Progenitor cell of endocrine pancreas (in vitro differentiated cells): ENCODE measurements at places on chromosomes 2 and 18. TPM values are rescaled to one million over a fixed set of nuclear protein-coding genes. Genes with fewer than 3 reads are reported as not detected.

DPP4 gene
- total RNA-seq = 3.2 and 3.3 TPM in 2 replicates

RTP5 gene
- not detected in 2 replicates for total RNA-seq

GFPT1 gene
- total RNA-seq = 50.9 and 51.9 TPM in 2 replicates

- no peak for DNase-seq
These were observed 61.8 kb downstream of the RNF144A start for GRCh38 chr2:6978991-6979390.

DNA sequence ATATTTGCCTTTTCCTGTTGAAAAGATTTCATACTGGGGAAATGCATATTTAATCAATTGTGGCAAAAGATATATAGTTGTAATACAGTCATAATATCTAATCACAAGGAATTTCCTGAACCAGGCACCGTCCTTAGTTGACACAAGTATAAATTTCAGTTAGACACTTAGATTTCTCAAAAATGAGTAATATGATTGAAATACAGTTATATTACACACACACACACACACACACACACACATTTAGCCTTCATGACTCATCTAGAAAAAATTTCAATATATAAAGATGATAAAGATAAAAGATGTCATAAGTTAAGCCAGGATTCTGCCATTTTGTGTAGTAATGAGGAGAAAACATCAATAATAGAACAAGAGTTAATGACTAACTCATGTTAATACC is 258.4 kb upstream of the ZNF804A start:
- no peak for DNase-seq

DNA sequence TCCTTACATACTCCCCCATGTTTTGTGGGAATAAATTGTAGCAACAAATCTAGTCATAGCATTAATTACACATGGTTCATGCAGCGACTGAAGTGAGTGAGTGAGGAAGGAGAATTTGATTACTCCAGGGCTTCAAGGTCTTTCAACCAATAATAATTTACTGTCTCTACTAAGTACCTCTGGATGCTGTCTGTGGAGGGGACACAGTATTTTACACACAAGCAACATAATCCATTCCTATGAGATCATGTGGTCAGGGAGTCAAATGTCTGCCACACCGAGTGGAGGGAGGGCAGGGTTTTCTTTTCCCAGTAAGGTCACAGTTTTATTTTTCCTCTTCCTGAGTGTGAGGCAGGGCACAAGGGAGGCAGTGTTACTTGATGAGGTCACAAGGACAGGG is 334.7 kb upstream of the CELF4 start:
- no peak for DNase-seq

- DNase-seq = no peak
These were observed 85.4 kb downstream of the RTN4 start for GRCh38 chr2:54964816-54965215.

- no peak for DNase-seq
These were observed 69.1 kb downstream of the FEZ2 start for GRCh38 chr2:36528766-36529392.

DNA sequence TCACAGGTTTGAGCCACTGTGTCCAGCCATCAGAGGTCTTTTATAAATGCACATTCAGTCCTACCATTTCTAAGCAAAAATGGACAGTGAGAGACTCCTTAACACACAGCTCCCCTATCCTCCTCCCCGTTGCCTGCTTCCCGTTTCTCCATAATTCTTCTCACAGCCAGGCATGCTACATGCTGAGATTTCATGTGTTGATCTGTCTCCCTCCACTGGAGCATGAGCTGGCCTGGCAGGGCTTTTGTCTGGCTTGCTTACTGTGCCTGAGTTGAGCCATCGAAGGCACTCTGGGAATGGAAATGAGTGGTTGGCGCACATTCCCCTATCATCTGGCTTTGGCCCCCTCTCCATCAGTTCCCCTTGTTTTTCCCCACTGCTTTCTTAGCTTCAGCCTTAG is 413.5 kb downstream of the PTPRM start:
- no peak for DNase-seq

DNA sequence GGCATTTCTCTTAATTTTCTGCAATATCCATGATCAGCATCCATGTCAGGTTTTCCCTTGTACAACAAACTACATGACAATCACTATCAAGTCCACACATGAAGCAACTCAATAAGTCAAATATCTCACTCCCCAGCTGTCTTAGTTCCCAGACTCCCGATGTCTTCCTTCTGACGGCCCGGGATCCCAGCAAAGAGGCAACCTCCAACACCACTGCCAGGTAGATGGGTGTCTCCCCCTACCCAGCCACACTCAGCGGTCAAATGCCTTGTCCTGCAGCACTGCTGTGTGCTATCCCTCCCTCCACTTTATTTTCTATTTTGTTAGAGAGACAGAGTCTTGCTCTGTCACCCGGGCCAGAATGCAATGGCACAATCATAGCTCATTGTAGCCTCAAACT is 23.3 kb downstream of the TRABD2A start:
- DNase-seq = no peak
